ENCODE measurements at places on chromosomes 13 and 19.

- no peak for DNase-seq
Observed at GRCh38 chr19:19937403-19937802, 36.7 kb downstream of the ZNF93 start.

DNA sequence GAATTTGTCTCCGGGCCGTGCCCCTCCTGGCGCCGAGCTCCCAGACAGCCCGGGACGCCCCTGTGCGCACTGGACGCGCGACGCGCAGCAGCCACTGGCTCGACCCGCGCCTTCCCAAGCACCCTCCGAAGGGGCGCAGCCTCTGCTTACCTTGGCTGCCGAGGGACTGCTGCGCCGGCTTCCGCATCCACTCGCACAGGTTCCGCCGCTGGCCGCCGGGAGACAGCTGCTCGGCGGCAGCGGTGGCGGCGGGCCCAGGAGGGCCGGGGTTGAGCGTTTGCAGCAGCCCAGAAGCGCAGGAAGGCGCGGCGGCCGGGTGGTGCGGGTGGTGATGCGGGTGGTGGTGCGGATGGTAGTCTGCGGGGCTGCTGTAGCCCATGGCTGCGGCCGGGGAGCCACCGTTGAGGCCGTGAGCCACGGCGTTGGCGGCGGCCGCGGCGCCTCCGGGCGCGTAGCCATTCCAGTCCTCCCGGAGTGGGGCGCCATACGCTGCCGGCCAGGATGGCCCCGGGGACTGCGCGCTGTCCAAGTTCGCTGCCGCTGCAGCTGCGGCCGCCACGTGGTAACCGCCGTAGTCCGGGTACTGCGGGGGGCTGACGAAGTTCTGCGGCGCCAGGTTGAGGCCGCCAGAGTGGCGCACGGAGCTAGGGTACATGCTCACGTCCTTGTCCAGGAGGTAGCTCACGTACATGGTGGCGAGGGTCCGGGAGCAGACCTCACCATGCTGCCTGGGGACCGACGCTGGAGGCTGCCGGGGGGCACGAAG is 616 bp downstream of the CDX2 start:
- DNase-seq, result no peak

- no peak for DNase-seq
Observed at GRCh38 chr13:51091839-51092238, 19.2 kb downstream of the C13orf42 start.

- no peak for DNase-seq
Observed at GRCh38 chr13:96159725-96160124, 69.8 kb downstream of the HS6ST3 start.

DNA sequence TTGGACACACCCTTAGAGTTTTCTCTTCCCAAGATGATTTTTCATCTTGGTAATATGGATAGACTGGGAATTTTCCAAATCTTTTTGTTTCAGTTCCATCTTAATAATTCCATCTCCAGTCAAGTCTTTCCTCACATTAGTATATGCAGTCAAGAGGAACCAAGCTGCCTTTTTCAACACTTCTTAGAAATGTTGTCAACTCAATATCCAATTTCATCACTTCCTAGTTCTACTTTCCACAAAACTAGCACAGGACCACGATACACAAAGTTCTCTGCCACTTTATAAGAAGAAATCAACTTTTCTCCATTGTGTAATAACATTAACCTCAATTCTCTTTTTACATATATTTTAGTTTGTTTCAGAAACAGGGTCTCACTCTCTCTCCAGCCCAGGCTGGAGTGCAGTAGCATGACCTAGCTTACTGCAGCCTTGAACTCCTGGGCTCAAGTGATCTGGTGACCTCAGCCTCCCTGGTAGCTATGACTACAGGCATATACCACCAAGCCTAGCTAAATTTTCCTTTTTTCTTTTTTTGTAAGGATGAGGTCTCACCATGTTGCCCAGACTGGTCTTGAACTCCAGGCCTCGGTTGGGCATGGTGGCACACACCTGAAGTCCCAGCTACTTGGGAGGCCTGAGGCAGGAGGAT is 15.5 kb downstream of the ZNF443 start:
- no peak for DNase-seq

Measured in CD4-positive, alpha-beta T cell treated with Interleukin-6 for 4 hours (primary cell).